Fibroblast of pulmonary artery (primary cell): ENCODE measurements at places on chromosomes 11 and 22.

GRCh38 chr11:8698917-8699441, 16.4 kb downstream of the RPL27A start:
- no peak for DNase-seq

DNA sequence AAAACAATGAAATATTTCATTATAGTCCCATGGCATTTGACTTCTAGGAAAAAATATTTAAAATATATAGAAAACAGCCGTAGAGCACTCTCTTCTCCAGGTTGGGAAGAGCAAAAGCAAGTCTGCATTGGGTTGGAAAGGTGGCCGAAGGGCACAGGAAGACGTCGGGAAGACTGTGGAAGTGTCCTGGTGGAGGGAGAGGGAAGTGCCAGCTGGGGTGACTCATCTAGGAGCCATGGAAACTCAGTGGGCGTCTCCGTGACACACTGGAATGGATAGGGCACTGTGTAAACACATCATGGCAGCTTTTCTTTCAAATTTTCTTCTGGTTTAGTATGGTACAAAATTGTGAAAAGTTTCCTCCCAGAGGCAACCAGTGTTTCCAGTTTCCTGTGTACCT, 12.7 kb downstream of the GTPBP1 start:
- DNase-seq = peak; percentile 81

- no peak for DNase-seq
Measured at GRCh38 chr11:119347940-119348605, 1.6 kb upstream of the MFRP start.

DNA sequence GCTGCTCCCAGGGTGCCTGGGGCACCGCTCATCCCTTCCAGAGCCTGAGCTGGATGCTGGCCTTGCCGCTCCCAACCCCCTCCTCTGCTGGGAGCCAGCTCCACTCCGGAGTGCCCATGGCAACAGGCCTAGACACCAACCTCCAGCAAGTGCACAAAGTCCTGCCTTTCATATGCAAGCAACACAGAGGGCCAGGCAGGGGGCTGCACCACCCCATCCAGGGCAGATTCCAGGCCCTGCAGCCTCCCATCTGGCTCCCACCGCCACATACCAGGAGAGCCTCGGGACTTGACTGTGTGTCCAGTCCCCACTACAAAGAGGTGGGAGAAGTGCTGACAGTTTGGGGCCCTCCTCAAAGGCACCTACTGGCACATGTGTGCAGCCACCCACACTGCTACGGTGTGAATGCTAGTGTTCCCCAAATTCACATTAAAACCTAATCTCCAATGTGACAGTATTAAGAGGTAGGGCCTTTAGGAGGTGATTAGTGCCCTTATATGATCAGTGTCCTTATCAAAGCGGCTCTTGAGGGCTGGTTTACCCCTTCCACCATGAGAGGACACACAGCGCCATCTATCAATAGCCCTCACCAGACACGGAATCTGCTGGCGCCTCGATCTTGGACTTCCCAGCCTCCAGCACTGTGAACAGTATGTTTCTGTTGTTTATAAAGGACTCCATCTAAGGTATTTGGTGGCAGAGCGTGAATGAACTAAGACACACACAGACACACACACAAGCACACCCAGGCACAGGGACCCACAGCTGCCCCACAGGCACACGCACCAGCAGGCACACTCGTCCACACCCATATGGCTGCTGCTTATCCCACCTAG, 16.2 kb downstream of the ARVCF start:
- DNase-seq = no peak

DNA sequence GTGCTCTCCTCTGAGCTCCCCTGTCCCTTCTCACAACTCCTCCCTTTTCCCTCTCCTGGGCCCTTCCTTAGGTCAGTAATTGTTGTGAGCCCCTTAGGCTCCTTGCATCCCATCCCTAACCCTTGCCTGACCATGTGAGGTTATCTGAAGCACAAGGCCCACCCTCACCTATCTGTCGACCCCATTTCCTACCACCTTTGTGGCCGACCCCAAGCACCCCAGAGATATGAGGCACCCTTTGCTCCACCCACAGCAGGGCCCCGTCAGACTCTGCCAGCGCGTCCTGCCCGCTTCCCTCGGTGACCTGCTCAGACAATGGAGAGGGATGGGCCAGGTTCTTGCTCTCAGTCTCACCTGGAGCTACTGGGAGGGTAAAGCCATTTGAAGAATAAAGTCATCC, 1.3 kb downstream of the GNG3 start:
- DNase-seq = no peak
